Upper lobe of right lung (tissue), 1 donor: ENCODE measurements at places on chromosomes 4 and X. TPM values are rescaled to one million over a fixed set of nuclear protein-coding genes. Genes with fewer than 3 reads are reported as not detected.

DNA sequence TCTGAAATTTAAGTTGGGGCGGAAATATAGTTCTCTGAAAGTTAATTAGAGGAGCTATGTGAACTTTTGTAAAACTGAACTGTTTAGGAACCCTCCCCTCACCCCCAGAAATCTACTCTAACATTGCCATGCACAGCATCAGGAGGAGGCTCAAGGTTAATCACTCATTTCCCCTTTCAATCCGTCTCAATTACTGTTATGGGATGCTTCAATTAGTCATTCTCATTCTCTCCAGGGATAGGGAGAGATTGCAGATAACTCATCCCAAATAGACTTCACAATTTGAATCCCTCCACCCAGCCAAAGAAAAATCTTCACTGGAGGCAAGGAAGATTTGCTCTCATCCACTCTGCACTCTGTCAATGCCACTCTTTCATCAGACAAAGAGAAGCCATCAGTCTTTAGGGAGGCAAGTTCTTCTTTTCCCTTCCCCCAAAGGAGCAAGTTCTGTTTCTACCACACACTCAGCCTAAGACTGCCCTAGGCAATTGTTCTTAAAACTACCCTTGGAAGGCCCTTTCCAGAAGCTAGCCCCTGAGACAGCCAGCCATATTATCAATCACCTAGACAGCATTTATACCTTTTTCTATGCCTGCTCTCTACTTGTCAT lies 140.4 kb downstream of the SLC10A7 start:
- DNase-seq, result no peak

DNA sequence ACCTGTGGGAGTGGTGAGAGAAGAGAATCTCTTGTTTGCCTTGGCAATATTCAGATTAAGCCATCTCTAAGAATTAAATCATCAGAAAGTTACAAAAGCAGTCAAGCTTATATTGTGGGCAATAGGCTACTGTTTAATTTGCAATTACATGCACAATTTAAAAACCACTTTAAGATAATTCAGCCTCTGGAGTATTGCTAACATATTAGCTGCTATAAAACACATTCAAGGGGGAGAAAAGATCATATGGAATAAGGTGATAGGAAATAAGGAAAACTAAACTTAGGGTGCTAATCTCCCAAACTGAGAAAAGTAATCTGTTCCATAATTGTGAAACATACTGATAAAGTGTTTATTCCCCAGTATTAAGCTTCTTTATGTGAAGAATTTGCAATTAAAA lies 103.9 kb downstream of the ARAP2 start:
- no peak for DNase-seq

DNA sequence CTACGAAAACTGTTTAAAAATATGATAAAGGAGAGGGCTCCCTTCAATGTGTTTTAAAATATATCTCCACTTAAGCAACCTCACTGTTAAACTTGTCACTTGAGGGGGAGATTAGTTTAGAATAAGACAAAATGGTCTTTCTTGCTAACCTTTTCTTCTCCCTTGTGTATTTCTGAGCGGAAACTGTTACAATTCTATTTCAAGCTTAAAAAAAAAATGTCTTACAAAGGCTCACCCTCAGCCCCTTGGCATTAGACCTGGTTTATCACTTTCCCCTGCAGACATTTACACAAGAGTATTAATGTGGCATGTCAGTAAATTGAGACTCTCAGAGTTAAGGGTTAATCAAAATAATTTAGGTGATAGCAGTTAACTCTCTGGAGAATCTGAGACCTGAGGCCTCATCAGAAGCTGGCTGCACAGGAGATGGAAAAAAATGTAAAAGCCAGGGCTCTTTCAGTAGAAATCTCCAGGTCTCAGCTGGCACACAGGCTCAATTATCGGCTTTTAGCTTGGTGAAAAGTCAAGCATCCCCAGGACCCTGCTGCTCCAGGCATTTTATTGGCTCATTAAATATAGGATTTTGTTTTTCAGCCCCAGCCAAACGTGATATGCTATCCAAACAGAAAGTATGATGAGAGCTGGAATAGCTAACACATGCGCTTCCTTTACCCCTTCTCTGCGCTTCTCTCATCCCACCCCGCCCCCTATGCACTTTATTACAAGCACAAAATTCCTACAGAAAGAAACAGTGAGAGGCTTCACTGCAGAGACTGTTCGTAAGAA lies 130.5 kb downstream of the PPA2 start:
- DNase-seq, result no peak

GRCh38 chr4:110208419-110208818 lies 10.0 kb upstream of the ELOVL6 start:
- DNase-seq, result no peak

- DNase-seq, result no peak
Observed at GRCh38 chr4:39505581-39505980, 21.7 kb downstream of the UGDH start.

GRCh38 chr4:176838601-176839433 lies 46.1 kb upstream of the VEGFC start:
- DNase-seq, result no peak

GRCh38 chr4:112808001-112808400 lies 171.1 kb downstream of the LARP7 start:
- DNase-seq, result no peak

GRCh38 chr4:34516524-34516923 lies 1727.8 kb downstream of the ARAP2 start:
- DNase-seq, result no peak

DNA sequence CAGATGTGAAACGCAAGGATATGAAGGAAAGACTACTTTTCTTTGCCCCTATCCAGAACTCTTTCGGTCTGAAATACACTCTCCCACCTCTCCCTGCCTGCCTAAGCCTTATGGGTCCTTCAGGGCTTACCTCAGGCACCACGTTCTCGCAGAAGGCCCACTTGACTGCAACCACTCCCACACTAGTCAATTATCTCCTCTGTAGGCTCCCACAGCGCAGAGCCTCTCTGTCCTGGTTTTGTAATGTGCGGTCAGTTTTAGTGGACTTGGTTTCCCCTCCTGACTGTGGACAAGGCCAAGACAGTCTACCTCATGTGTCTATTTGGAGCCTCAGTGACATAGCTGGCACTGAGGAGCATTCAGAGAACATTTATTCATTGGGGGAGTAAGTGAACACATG lies 11.1 kb downstream of the CNGA2 start:
- DNase-seq, result no peak

DNA sequence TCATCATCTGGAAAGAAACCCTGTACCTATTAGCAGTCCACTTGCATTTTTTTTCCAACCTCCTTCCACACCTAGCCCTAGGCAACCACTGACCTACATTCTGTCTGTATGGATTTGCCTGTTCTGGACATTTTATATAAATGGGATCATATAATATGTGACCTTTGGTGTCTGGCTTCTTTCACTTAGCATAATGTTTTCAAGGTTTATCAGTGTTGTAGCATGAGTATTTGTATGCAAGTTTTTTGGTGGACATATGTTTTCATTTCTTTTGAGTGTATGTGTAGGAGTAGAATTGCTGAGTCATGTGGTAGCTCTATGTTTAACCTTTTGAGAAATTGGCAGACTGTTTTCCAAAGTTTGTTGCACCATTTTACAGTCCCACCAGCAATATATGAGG lies 198.6 kb downstream of the CEP135 start:
- DNase-seq, result no peak

DNA sequence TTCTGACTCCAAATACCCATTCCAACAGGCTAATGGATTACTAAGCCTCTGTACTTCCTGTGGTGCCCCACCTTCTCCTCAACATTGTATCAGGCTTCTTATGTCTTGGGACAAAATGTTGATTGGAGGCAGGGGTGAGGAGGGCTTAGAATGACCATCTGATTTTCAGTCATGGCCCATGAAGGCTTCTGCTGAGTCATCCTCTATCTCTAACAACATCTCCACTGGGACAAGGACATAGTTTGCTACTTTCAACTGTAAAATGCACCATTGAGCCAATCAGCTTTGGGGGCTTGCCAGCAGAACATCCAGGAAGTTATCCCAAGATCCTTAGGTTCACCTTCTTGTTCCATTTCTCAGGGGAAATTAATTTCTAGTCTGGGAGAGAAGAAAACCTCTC lies 29.5 kb downstream of the MAGEB17 start:
- DNase-seq, result no peak

Gene TREX2
- total RNA-seq, result 1.2 TPM

Gene ADAMTS3
- total RNA-seq, result 3.6 TPM

Gene TGIF2LX
- total RNA-seq, result not detected

Gene ADH4
- 0.38 TPM for total RNA-seq

Gene PLAC8
- total RNA-seq, result 81.7 TPM

Gene RNF128
- total RNA-seq, result 18.1 TPM

Gene SPACA5
- total RNA-seq, result not detected
